ENCODE measurements at places on chromosomes 6 and 20.

DNA sequence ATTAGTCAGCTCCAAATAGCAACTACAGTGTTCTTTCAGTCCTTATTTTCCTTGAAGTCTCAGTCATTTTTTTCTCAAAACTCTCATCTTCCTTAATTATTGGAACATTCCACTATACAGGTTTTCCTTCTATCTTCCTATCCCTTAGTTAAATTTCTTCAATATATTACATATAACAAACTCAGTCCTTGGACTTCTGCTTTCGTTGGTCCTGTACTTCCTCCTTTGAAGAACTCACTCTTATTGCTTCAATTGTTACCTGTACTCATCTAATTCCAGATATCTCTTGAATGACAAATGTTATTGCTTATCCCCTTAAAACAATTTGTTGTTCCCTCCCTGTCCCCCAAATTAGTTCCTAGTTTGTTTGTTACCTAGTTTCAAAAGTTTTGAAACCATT, 67.7 kb upstream of the NOTCH4 start:
- DNase-seq = no peak

GRCh38 chr6:110534731-110535492, 58.5 kb upstream of the SLC22A16 start:
- DNase-seq = no peak

GRCh38 chr20:57620999-57621398, 773 bp upstream of the ZBP1 start:
- DNase-seq = no peak

DNA sequence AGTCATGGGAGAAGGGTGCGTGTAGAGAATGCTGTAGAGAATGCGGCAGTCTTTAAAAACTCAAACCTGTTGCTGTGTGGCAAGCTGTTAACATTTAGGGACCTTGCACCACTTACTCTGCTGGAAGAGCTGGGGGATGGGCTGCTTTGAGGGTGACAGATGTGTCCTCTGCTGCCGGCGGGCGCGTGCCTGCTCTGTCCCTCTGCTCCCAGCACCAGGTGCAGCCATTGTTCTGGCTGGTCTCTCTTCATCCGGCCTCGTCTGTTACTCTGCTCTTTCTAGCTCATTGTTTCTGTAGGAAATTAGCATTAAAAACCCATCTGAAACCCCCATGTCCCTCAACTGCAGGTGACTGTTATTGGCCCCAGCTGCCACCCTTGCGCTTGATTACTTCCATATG, 78.5 kb downstream of the CBFA2T2 start:
- peak; percentile 100 for DNase-seq

DNA sequence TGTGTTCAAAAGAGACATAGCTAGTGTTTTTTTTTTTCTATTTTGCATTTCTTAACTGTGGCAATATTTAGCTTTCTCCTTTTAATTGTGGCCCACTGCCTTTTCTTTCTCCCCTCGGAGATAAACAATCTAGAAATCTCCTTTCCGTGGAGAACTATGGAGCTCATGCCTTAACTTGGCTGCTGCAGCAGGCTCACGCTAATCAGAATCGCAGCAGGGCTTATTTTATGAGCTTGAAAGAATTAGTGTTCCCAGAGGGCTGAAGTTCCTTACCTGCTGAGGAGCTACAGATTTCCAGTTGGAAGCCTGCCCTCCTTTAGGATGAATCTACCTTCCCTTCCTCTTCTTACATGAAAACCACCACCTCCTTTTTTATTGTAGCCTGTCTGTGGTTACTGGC, 35.6 kb downstream of the CTNNBL1 start:
- no peak for DNase-seq

- no peak for DNase-seq
Measured at GRCh38 chr6:74642101-74642500, 563.8 kb downstream of the COL12A1 start.

DNA sequence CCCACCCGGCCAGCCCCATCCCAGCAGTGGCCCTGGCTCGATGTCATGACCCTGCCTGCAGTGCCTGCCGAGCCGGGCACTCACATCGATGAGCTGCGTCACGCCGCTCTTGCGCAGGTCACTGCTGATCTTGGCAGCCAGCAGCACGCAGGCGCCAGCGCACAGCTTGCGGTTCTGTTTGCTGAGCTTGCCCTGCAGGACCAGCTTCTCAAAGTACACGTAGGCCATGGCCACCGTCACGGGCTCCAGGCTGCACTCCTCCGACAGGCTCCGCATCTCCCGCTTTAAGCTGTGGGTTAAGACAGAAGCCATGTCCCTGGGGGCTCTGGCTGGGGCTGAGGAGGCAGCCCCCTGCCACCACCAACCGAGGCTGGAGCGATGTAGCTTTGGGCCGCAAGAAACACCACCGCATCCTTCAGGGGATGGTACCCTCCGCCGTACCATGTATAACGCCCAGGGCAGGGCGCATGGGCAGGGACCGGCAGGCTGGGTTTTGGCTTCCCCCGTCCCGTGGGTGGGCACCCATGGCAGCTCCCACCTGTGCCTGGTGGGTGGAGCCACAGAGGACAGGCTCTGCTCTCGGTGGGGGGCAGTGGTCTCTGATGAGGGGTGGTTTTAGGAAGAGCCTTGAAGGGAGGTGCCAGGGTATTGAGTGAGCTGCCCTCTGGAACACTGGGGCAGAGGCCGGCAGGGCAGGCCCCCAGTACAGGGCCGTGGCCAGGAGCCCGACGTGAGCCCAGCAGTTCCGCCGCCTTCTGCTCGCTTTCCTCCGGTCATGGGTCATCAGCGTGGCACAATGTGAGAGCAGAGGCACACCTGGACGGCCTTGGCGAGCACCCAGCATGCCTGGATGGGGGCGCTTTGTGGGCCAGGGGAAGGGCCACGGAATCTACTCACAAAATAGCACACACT, 4.5 kb downstream of the RPS21 start:
- no peak for DNase-seq

- DNase-seq = no peak
Measured at GRCh38 chr6:6392214-6393068, 72.0 kb upstream of the F13A1 start.

GRCh38 chr6:68633281-68633971, 1.7 kb upstream of the ADGRB3 start:
- no peak for DNase-seq

DNA sequence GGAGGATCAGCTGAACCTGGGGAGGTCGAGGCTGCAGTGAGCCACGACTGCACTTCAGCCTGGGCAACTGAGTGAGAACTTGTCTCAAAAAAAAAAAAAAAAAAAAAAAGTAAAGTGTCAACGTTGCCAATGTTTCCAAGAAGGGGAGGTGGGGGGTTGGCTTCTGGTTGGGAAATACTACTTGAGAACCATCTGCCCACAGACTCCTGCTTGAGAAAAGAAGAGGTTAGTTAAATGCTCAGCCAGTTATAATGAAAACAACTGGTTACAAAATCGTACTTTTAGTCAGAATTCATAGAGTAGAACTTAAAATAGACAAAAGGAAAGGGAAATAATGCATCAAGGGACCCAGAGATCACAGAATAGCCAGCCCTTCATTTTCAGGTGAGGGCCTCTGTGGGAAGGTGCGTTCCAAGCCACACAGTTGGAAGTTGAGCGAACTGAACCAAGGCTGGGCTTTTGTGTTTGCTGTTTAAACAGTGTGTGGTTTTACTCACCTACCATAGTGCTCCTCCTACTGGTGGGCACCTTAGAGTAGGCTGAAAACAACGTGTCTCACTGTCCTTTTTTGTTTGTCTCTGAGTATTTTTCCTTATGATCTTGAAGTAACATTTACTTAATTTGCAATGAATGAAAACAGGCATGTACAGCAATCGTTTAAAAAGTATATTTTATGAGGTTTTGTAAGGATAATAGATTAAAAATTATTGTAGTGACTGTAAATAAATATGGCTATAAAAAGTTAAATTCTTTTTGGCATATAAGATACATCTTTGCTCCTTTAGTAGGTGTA, 200.7 kb downstream of the BCAS1 start:
- peak; percentile 52 for DNase-seq

DNA sequence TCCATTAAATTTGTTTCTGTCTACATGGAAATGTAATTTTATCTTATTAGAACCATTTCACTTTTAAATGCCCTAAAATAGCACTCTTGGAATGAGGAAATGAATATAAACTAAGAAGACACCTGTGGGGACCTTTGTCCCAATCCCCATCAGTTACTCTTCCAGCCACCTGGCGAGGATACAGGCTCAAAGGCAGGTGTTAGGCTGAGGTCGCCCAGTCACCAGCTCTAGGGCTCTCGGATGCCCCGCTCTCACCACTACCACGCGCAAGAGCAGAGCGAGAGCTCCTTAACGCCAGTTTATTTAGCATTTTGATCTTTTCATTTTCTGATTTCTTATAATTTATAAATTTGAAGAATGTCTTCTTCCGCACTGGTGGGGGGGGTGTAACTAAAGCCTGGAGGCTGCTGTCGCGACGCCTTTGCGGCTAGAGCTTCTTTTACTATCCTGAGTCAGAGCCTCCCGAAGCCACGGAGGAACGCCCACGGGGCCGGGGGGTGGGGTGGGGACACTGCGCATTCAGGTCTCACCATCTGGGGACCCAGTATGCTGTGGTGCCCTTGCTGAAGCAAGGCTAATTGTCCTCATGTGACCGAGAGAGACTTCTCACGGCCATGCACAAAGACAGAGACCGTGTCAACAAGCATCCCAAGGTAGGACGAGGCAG, 38.7 kb upstream of the AFDN start:
- no peak for DNase-seq

DNA sequence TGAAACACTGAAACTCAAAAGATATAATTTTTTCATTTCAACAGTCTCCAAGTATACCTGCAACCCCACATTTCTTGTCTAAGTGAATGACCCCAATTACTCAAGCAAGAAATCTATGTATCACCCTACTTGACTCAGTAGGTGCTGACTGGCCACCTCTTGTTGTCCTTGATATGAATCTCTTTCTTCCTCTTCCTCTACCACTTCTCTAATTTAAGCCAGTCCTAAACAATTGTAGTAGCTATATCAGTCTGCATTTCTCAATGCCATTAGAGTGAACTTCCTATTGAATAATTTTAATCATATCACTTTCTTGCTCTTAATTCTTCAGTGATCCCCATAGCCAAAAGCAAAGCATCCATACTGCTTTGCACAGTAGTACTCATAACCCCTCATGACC, 93.2 kb downstream of the NKAIN2 start:
- DNase-seq = no peak

DNA sequence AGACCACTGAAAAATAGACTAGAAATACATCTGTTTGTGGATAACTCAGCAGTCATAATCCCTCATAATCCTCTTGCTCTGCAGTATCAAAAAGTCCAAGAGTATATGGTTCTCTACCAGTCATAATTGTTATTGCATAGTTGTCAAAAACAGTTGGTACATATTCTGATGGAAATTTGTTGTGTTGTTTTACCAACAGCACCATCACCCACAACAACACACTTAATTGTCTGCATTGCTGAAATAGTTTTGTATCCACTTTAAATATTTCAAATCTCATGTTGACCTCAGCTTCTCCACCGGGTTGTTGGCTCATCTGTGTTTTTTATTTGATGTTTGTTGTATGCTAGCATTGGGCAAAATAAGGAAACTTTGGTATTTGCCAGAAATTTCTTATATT, 39.4 kb downstream of the ITCH start:
- DNase-seq = no peak

GRCh38 chr6:71205336-71205956, 83.2 kb upstream of the OGFRL1 start:
- DNase-seq = no peak

GRCh38 chr6:37665304-37665703, 32.4 kb downstream of the MDGA1 start:
- DNase-seq = peak; percentile 21

GRCh38 chr20:47703748-47704147, 81.5 kb downstream of the SULF2 start:
- DNase-seq = no peak

DNA sequence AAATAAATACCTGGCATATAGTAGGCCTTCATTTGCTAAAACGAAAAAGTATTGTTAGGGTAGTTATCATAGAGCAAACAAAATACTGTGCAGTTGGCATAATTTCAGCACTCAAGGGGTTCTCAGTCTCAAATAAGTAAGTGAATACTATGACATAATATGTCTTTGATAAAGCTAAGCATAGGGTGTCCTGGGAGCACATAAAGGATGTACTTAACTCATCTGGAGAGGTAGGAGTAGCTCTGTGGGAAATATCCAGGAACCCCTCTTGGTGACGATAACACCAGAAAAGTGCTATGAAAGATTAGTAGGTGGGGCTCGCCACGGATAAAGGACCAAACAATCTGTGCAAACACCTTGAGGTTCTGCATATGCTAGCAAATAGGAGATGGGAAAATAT, 23.2 kb downstream of the VNN1 start:
- no peak for DNase-seq

GRCh38 chr6:21804941-21805610, 211.5 kb downstream of the SOX4 start:
- no peak for DNase-seq

DNA sequence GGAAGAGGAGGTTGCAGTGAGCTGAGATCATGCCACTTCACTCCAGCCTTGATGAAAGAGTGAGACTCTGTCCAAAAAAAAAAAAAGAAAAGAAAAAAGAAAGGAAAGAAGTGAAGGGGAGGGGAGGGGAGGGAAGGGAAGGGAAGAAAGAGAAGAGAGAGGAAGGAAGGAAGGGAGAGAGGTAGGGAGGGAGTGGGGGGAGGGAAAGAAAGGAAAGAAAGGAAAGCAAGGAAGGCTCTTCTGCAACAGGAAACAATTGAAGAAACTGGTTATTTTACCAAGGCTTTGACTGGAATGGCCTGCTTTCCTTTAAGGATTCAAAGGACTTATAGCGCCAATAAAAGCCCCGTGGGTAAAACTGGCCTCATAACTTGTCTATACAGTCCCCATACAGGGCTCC, 64.6 kb downstream of the ABHD12 start:
- DNase-seq = no peak

DNA sequence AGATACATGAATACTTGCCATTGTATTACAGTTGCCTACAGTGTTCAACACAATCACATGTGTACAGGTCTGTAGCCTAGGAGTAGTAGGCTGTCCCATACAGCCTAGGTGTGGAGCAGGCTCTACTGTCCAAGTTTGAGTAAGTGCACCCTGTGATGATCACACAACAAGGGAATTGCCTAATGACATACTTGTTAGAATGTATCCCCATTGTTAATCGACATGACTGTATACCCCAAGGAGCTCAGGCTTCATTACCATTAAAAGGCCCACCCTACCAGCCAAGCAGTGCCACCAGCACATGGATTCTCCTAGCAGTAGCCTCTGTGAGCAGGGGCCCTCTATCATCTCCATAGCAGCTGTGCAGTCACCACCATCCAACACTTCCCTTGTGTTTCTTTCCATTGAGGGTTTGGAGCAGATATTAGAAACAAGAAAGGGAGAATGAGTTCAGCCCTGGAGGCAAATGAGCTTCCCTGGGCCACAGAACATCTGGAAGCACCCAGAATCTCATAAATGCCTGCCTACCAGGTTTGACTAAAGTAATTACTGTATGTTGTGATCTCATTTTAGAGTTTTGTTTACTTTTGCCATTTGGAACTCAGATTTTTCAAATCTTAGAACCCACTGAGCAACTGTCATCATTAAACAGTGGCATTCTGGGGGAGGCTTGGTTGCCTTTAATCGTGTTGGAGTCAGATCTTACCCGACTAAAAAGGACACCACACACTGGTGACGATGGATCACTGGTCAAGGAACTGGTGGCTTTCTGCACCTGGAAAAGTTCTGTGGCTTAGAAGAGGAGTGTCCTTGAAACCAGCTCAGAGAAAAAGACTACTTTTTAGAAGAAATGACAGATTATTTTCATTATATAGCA, 104.9 kb downstream of the TULP4 start:
- no peak for DNase-seq
